BE2C (cell line): ENCODE measurements at places on chromosomes 2 and 18.

- no peak for DNase-seq
Measured at GRCh38 chr2:66428986-66429612, 5.8 kb upstream of the MEIS1 start.

- DNase-seq, result no peak
Measured at GRCh38 chr2:173684896-173685459, 280.2 kb downstream of the SP3 start.

DNA sequence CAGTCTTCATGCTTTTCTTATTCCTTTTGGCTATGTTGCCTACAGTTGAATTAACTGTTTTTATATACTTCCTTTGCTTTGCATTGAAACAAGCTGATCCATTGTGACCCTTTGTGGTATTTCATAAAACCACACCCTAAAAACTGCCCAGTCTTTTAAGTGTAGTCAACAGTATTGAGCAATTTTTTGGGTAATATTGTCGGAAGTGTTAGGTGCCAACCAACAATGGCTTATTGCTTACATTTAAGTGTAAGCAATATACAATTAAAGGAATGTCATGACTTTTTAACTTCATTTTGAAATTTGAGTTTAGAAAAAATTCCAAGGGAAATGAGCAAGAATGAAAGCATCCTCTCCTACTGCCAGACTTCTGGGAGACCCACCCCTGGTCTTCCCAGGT lies 174.1 kb downstream of the NEDD4L start:
- DNase-seq, result no peak

DNA sequence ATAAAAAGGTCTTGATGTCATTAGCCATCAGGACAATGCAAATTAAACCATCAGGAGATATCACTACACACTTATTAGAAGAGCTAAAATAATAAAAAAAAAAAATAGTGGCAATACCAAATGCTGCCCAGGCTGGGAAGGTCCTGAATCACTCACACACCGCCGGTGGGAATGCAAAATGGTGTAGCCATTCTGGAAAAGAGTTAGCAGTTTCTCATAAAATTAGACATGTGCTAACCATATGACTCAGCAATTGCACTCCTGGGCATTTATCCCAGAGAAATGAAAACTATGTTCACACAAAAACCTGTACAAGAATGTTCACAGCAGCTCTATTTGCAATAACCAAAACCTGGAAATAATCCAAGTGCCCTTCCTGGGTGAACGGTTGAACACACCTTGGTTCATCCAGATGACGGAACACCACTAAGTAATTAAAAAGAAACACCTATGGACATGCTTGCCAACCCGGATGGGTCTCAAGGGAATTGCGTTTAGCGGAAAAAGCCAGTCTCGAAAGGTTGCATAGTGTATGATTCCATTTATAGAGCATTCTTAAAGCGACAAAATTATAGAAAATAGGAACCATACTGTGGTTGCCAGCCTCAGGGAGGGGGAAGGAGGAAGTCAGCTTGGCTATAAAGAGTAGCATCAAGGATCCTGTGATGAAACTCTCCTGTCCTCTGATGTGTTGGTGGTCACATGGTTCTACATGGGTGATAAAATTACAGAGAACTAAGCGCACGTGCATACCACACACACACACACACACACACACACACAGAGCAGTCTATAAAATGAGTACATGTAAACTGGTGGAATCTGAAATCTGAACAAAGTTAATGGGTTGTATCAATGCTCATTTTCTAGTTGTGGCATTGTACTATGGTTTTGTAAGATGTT lies 4.6 kb downstream of the MBP start:
- no peak for DNase-seq

DNA sequence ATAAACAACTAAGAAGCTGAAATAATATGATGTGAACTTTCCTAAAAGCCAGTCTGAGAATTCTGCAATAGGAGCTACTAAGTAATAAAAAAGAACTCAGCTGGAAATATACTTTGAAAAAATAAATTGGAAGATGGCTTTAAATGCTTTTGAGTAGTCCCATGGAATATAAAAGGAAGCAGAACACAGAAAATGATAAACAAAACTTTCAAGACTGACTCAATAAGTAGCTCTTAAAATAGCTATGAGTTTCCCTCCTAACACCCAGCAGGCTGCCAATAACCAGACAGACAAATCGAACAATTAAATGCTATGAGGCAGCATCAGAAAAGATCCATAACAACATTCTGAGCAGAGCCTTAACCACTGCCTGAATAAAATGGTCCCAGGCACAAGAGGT lies 319.9 kb downstream of the DPP10 start:
- no peak for DNase-seq

- peak; percentile 41 for DNase-seq
Measured at GRCh38 chr18:55763805-55764204, 175.8 kb upstream of the TCF4 start.

- DNase-seq, result no peak
Measured at GRCh38 chr2:54939446-54940118, 110.7 kb downstream of the RTN4 start.

GRCh38 chr2:226680719-226681118 lies 118.9 kb downstream of the IRS1 start:
- DNase-seq, result no peak

DNA sequence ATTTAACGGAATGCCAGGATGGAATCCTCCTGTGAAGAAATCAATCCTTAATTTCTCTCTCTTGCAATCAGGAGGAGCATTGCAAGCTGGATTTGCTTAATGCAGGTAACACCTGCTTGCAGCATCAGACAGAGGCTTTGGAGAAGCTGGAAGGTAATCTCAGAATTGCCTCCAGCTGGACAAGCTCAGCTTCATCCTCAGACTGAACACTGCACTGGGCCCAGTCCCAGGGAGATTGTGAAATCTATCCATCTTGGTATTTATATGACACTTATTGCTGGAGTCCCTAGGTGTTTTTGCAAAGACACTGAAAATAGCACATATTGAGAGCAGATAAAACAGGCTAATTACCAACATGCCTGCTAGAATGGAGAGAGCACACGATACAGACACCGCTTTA lies 179.4 kb upstream of the SESTD1 start:
- no peak for DNase-seq

DNA sequence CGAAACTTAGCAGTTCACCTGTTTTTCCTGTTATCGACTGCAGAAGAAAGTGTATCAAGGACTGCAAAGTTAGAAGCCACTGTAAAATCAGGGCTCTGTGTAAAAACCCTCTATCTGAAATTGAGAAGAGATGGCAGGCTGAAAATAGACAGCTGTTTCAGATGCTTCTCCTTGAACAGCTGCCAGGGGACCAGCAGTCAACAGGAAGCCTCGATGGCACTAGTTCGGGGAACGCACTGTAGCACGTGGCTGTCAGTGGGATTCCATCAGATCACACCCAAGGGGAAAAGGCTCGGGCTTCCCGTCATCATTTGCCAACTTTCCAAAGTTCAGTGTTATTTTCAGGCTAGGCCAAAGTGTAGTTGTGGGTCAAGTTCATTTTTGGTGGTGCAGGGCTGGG lies 316.9 kb downstream of the TXNL1 start:
- no peak for DNase-seq

DNA sequence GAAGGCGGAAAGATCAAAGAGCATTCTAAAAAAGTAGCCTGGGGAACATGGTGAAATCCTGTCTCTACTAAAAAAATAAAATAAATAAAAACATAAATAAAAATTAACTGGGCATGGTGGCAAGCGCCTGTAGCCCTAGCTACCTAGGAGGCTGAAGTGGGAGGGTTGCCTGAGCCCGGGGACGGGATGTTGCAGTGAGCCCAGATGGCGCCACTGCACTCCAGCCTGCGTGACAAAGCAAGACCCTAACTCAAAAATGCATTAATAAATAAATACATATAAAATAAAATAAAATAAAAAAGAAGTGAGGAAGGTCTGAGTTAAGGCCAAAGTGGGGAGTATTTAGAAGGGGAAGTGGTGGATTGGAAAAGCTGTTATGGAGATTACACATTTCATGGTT lies 1.3 kb upstream of the PSMD14 start:
- no peak for DNase-seq
